T-cell (primary cell): ENCODE measurements at places on chromosomes 4 and X.

GRCh38 chrX:49163555-49164419 is 1.2 kb downstream of the MAGIX start:
- peak; percentile 63 for DNase-seq

DNA sequence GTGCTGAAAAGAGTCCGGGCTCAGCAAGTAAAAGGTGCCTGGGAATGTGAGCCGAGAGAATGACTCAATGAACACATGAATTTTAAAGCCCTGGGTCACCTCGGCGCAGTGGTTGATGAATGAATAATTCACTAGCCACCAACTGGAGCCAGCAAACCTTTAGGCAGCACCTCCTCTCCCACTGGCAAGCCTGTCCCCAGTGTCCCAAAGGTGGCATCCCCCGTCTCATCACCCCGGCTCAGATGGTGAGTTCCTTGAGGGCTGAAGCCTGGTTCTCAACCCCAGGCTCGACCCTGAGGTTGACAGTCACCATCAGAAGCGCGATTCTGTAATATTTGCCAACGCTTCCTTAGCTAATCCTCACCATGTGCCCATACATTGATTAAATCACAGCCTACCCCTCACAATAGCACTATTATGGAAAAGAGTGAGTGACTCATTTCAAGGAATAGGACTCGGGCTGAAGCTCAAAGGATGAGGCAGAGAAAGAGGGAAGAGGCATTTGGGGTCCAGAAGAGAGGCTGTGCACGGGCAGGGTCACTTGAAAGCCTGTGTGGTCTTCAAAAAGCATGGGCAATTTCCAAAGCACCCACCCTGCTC is 2.7 kb upstream of the CCNQ start:
- no peak for DNase-seq

DNA sequence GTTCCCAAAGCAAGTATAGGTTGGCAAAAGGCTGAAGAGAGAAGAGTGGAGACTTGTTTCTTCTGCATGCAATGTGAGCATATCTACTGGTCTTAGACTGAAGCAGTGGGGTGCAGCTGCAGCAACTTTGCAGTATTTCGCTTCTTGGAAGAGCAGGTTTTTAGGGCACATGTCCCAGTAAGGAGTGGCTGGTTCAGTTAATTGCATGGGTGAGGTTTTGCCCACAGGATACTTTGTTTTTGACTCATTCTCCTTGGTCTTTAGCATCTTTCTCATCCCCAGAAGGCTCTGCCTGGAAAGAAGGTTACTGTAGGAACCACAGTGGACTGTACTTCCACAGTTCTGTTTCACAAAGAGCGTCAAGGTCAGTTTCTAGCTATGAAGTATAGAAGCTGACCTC is 68.0 kb upstream of the NR3C2 start:
- no peak for DNase-seq

GRCh38 chr4:25320773-25321172 is 8.2 kb downstream of the ZCCHC4 start:
- DNase-seq = no peak

DNA sequence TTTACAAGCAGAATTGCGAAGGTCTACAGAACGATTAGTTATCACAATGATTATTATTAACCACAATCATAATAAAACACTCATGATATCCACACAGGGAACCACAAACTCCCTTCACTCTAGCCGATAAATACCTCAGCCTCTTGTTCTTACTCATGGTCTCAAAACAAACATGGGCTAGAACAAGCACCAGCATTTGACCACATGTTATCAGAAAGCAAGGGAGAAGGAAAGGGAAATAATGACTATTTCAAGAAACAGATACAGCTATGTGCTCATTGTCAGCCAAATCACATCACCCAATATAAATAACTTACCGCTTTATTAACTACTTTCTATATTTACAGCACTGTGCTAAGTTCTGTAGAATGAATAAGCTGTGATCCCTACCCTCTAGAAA is 663.2 kb upstream of the HTR2C start:
- DNase-seq = no peak

DNA sequence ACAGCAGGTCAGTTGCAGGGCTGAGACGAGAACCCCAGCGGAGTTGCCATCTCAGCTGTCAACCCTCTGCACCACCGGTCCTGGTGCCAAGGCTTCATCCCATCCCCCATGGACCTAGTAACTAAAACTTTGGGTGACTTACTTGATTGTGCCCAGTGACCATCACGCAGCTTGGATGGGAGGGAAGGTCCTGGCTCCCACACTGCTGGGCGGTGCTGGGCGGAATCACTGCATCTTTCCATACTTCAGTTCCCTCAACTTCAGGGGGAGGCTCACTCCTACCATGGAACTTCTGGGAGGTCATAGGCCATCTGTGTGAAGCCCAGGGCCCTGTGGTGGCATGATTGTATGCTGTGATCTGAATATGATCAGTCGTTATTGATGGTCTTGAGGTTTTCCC is 26.2 kb upstream of the JAKMIP1 start:
- DNase-seq = no peak

DNA sequence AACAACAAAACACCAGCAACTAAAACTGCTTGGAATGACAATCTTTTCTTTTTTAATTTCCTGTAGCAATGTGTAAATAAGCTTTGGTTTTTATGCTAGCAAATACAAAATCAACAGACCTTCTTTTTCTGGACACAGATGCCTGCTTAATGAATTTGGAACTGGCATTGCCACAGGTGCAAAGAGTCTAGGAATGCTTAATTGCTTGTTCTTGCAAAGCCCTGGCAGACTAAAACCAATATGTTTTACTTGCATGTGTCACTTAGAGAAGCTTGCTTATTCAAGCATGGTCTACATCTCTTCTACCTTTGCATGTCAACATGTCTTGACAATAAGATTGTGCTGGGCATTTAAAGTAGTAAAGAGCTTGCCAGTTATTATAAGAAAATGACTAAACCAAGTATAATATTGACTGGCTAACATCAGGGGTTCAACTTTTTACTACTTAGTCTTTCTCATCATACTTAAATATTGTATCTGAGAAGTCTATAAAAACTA is 656.7 kb upstream of the NDST4 start:
- DNase-seq = no peak

GRCh38 chr4:174764105-174764729 is 64.8 kb downstream of the GLRA3 start:
- no peak for DNase-seq

- no peak for DNase-seq
Observed at GRCh38 chrX:129791961-129792570, 12.3 kb downstream of the SASH3 start.

- no peak for DNase-seq
Observed at GRCh38 chr4:35175894-35176293, 1068.4 kb downstream of the ARAP2 start.

DNA sequence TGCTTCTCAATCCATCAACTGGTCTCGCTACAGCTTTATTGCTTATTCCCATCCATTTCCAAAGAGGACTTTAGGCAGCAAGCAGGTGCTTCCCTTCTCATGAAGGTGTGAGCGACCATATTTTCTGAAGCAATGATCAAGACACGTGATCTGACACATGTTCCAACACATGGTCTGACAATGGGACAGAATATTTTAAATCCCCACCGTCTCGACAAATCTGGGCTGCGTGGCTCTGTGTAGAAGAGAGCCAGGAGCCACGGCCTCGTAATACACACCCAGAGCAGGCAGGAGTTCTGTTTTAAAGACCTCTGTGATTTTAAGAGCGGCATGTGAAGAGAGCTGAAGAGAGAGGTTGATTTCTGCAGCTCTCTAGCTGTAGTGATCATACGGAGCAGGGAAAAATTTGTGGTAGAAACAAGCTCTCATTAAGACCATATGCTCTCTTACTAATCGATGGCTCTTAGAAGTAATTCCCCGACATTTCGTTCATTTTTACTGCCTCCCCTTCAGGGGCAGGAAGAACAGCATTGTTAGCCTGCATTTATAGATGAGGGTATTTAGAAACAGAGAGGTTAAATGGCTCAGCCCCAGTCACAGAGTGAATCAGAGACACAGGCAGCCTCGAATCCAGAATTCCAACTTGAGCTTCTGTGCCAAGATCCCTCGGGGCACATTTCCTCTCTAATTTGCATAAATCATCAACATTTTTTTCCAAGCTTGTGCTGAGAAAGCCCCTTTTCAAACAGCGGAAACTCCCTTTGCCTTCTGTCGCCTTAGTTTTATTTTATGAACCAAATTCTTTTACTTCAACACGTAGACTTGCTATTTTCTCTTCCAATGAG is 91.0 kb upstream of the BCOR start:
- no peak for DNase-seq

DNA sequence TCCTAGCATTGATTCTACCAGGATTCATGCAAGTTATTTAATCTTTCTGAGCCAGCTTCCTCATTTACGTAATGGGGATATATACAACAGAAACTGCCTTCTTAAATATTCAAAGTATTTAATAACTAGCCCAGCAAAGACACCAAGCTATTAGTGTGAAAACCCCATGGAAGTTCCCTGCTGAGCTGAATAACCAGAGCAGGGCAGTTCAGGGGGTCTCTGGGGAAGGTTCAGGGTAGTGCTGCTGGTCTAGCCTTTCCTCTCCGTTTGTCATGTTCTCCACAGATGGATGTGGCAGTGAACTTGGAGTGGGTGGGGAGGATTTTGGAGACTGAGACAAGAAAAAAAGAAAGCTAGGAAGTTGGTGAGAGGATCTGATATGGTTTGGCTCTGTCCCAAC is 240.8 kb upstream of the TAPT1 start:
- DNase-seq = no peak

DNA sequence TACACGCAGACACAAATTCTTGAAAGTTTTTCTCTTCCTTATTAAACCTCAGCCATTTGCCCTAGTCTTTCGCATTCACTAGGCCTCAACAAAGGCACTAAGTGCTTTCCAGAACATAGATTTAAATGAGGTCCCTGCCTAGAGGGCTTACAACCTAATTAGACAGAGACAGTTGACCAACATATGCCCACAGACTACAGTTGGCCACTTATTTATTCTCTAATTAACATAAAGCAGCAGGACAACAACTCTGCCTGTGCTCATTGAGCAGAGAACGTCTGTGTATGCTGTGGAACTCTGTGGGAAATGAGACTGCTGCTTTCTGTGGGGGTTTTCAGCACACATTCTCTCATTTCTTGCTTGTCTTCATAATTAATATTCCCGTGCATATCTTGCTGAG is 303.0 kb upstream of the TACR3 start:
- DNase-seq = no peak

- no peak for DNase-seq
Observed at GRCh38 chrX:31132821-31133241, 61.0 kb upstream of the FTHL17 start.

- no peak for DNase-seq
Observed at GRCh38 chrX:100447655-100448397, 37.8 kb upstream of the PCDH19 start.

DNA sequence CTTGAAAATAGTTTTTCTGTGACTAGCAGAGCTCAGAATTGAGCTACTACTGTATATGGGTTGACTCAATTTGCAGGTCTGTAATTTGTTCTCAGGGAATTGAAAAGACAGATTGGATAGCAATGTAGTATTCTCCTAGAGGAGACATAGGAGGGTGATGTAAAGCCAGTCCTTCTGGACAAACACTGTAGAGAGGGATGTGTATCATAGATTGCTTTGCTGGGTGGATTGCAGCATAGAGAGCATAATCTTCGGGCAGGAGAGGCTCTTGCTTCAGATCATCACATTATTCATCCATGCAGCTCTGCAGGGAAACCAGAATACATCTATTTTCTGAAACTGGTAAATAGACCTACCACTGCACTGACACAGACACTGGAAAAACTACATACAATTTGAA is 1110.5 kb downstream of the RAPGEF2 start:
- DNase-seq = no peak

DNA sequence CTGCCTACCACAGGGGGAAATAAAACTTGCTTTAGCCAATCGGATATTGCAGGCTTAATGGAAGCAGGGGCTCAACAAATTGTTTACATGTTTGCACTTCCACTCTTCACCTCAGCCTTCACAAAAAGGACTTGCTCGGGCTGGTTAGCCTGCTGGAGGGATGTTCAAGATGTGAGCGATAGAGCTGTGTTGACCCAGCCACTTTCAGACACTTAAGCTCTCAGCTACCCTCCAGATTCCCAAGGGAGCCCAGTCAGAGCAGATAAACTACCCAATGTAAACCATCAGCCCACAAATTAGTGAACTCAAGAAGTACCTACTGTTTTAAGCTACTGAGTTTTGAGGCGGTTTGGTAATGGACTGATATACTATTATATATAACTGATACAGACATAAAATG is 508.4 kb upstream of the FTHL17 start:
- DNase-seq = no peak

GRCh38 chr4:140099983-140100382 is 54.0 kb downstream of the MAML3 start:
- DNase-seq = peak; percentile 12

DNA sequence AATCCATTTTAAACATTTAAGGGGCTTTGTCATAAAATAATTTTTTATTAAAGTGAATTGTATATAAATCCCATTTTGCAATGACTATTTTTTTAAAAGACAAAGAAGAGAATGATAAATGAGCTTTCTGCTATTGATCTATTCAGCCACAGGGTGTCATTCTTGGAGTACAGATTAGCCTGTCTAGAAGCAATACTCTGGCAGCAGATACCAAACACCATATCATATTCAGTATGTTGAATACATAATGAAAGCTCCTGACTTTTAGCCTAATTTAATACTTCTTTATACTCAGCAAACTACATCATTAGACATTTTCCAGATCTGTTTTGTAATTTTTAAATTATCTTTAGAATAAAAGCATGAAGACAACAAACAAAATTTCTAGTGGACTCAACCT is 496.3 kb downstream of the PDGFC start:
- DNase-seq = no peak

DNA sequence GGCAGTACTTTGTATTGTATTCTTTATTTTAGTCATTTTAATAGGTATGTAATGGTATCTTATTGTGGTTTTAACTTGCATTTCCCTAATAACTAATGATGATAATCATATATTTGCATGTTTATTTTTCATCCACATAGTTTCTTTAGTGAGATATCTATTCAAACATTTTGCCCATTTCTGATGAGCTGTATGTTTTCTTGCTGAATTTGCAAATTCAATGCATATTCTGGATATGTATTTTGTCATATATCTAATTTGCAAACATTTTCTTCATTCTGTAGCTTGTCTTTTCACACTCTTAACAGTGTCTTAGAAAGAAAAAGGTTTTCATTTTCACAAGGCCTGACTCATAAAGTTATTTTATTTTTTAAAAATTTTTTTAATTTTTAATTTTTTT is 372.1 kb downstream of the ZNF674 start:
- DNase-seq = no peak

- DNase-seq = no peak
Observed at GRCh38 chr4:125517831-125518230, 203.1 kb downstream of the FAT4 start.

GRCh38 chrX:39201305-39201990 is 400.2 kb downstream of the MID1IP1 start:
- no peak for DNase-seq

GRCh38 chrX:132090403-132091159 is 37.2 kb downstream of the FRMD7 start:
- DNase-seq = no peak

- DNase-seq = no peak
Observed at GRCh38 chr4:10159671-10160070, 43.1 kb upstream of the WDR1 start.

GRCh38 chr4:114149-114548 is 10.2 kb upstream of the ZNF718 start:
- no peak for DNase-seq
